NCI-H1694 (cell line): ENCODE measurements at places on chromosomes 6 and 20.

- DNase-seq: no peak
Measured at GRCh38 chr6:5869676-5870075, 137.0 kb downstream of the NRN1 start.

DNA sequence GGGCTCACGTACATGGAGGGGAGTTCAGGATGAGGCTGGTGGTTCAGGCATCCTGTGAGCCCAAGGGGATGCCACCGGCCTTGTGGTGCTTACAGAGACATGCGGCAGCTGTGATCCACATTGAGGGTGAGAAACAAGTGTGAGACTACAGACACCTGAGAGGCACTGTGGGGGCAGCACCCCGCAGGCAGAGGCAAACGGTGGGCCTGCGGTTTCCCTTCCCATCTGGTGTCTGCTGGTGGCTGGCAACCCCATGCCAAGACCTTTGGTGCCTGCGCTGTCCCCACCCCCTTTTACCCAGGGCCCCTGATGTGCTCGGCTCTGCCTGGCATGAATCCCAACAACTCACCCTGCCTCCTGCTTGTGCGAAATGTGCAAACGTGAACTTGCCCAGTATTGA lies 42.0 kb downstream of the ERMARD start:
- DNase-seq: no peak

GRCh38 chr6:74579794-74580193 lies 626.1 kb downstream of the COL12A1 start:
- DNase-seq: no peak

DNA sequence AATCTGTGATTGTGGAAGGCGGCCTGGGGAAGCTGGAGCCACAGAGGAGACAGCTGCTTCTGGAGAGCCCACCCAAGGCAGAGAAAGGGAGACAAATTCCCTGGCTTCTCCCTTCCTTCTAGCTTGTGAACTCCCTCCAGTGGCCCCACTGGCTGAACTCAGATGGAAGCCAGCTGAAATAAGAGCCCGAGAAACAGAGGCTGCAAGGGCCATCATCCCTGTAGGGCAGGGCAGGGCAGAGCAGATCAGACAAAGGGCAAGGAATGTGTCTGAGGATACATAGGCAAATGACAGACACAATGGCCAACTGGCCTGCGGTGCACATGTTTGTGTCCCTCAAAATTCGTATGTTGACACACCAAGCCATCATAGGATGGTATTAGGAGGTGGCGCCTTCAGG lies 25.3 kb downstream of the MDFI start:
- DNase-seq: no peak

GRCh38 chr20:50491926-50492634 lies 18.1 kb upstream of the PTPN1 start:
- no peak for DNase-seq

GRCh38 chr20:2695206-2695983 lies 2.8 kb downstream of the EBF4 start:
- no peak for DNase-seq

- no peak for DNase-seq
Measured at GRCh38 chr20:37725165-37725564, 31.3 kb downstream of the CTNNBL1 start.

- no peak for DNase-seq
Measured at GRCh38 chr20:16587066-16587465, 13.8 kb upstream of the KIF16B start.

DNA sequence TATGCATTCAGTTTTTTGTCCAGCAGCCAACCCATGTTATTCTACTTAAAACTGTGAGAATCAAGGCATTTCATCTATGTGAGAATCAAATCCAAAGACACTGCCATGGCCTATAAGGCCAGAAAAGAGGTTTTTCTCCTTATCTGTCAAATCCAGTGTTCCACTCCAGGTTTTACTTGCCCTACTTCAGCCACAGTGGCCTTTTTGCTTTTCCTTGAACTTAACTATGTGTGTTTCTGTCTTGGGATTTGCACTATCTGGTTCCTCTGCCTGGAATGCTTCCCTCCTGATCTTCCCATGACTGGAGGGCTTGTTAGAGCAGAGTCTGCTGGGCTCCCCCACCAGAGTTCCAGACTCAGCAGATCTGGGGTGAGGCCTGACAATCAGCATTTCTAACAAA lies 113.1 kb upstream of the DOK5 start:
- DNase-seq: no peak

DNA sequence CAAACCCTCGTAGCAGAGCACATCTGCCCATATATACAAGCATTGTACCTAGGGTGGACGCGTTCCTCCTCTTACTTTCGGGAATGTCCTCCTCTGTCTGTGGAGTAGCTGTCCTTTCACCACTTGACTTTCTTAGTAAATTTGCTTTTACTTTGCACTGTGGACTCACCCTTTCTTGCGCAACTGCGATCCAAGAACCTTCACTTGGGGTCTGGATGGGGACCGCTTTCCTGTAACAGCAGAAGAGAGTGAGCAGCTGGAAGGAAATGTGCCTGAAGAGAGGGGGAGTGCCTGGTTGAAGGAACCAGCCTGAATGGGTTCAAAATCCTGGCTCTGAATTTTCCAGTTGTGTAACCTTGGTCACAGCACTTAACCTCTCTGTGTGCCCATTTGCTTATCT lies 40.1 kb upstream of the PMEPA1 start:
- no peak for DNase-seq

GRCh38 chr20:24547967-24548366 lies 78.5 kb downstream of the SYNDIG1 start:
- DNase-seq: no peak

- peak; percentile 5 for DNase-seq
Measured at GRCh38 chr20:24501764-24502556, 32.5 kb downstream of the SYNDIG1 start.

- DNase-seq: no peak
Measured at GRCh38 chr20:54228841-54229240, 21.0 kb downstream of the PFDN4 start.

DNA sequence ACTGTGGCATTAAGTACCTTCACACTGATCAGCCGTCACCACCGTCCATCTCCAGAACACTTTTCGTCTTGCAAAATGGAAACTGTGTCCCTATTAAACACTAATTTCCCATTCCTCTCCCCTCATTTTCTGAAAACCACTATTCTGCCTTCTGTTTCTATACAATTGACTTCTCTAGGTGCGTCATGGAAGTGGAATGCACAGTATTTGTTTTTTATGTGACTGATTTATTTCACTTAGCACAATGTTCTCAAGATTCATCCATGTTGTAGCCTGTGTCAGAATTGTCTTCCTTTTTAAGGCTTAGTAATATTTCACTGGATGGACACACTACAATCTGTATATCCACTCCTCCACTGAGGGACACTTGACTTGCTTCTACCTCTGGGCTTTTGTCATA lies 53.8 kb upstream of the PDE10A start:
- DNase-seq: no peak

- DNase-seq: no peak
Measured at GRCh38 chr6:126054258-126054702, 67.9 kb downstream of the TRMT11 start.

- no peak for DNase-seq
Measured at GRCh38 chr6:38495922-38496635, 143.7 kb downstream of the BTBD9 start.

DNA sequence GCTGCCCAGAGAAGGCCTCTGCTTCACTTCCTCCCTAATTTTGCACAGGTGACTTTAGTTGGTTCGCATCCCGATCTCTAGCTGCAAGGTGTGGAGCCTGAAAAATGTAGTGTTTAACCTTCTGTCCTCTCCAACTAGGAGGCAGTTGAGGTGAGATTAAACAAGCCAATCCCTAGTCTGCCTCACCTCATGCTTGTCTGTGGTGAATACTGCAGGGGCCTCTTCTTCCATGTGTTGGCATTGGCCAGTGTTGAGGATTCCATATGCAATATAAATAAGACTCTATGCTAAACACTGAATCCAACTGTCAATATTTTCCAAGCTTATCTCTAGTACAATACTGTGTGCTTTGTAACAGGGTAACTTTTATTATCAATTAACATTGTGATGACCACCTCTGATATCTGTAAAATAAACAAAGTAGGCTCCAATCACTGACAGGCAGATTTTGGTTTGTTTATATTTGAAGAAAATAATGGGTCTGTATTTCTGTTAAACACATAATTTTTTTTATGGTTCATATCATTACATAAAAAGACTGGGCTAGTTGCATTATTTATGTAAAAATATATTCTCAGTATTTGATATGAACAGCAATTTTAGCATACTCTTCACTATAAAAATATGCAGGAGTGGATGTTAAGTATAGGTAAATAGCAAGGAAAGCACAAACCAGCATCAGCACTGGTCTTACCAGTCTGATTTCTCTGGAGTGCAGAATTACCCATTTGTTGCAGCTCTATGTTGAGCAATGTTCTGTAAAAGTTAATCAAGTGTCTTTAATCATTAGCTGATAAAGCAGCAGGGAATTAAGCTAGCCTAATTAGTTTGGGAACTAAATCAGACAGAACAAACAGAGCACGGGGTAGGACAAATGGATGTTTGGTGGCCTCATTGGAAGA lies 74.0 kb downstream of the ANKRD6 start:
- no peak for DNase-seq

- no peak for DNase-seq
Measured at GRCh38 chr6:14984519-14984853, 261.4 kb upstream of the JARID2 start.
